Esophagus squamous epithelium (tissue), 5 donors: ENCODE measurements at places on chromosomes 2 and 18. TPM values are rescaled to one million over a fixed set of nuclear protein-coding genes. Genes with fewer than 3 reads are reported as not detected.

GRCh38 chr2:104678181-104678580 is 175.7 kb upstream of the POU3F3 start:
- no peaks in the 10 kb centered on the region for H3K4me1 ChIP-seq
- no peaks in the 10 kb centered on the region for H3K36me3 ChIP-seq
- no peak overlapping the region for H3K4me3 ChIP-seq
- no peaks in the 10 kb centered on the region for H3K27me3 ChIP-seq

GRCh38 chr2:133360190-133360589 is 208.1 kb downstream of the NCKAP5 start:
- H3K27me3 ChIP-seq, result no peaks in the 10 kb centered on the region
- no peak overlapping the region for H3K27ac ChIP-seq
- H3K36me3 ChIP-seq, result no peaks in the 10 kb centered on the region
- DNase-seq, result no peak
- H3K4me3 ChIP-seq, result no peak overlapping the region
- H3K4me1 ChIP-seq, result no peaks in the 10 kb centered on the region

DNA sequence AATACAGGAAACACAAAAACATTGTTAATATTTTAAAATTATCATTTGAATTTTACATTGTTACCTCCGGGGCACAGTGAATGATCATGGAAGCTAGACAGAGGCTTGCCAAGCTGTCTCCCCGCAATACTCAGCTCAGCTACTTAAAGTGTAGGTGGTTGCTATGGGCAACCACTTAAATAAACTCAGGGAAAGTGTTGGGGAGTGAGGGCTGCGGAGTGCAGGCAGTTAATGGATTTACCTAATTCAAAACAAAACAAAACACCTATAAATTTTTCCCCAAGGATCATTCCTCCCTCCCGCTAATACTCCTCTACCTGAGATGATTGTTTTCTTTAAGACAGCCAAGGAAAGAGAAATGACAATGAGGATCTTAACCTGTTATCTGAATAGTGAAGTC is 349.5 kb downstream of the TGIF1 start:
- no peak overlapping the region for H3K4me3 ChIP-seq
- no peak for DNase-seq
- H3K4me1 ChIP-seq, result no peaks in the 10 kb centered on the region
- no peaks in the 10 kb centered on the region for H3K36me3 ChIP-seq
- no peak overlapping the region for H3K27ac ChIP-seq

GRCh38 chr18:59067873-59068272 is 71.8 kb upstream of the SEC11C start:
- no peak overlapping the region for H3K4me3 ChIP-seq
- DNase-seq, result no peak
- no peak overlapping the region for H3K27ac ChIP-seq
- H3K36me3 ChIP-seq, result no peaks in the 10 kb centered on the region

- DNase-seq, result no peak
- H3K4me3 ChIP-seq, result no peak overlapping the region
- no peaks in the 10 kb centered on the region for H3K4me1 ChIP-seq
- H3K27me3 ChIP-seq, result no peaks in the 10 kb centered on the region
- H3K27ac ChIP-seq, result no peak overlapping the region
Observed at GRCh38 chr2:15354596-15355366, 206.4 kb downstream of the NBAS start.

GRCh38 chr18:79167526-79168190 is 98.5 kb downstream of the ATP9B start:
- H3K27me3 ChIP-seq, result no peaks in the 10 kb centered on the region
- peaks cover 9% of the 10 kb centered on the region for H3K36me3 ChIP-seq
- H3K27ac ChIP-seq, result no peak overlapping the region
- H3K4me3 ChIP-seq, result no peak overlapping the region
- DNase-seq, result no peak

GRCh38 chr2:11411768-11412448 is 54.1 kb downstream of the E2F6 start:
- H3K27me3 ChIP-seq, result no peaks in the 10 kb centered on the region
- peaks cover 3% of the 10 kb centered on the region for H3K4me1 ChIP-seq
- H3K27ac ChIP-seq, result no peak overlapping the region
- peak overlapping the region; percentile 13 for H3K4me3 ChIP-seq
- DNase-seq, result no peak

- H3K4me1 ChIP-seq, result no peaks in the 10 kb centered on the region
- H3K4me3 ChIP-seq, result no peak overlapping the region
- H3K36me3 ChIP-seq, result no peaks in the 10 kb centered on the region
- H3K27ac ChIP-seq, result no peak overlapping the region
- no peak for DNase-seq
Observed at GRCh38 chr2:10919771-10920621, 8.3 kb downstream of the KCNF1 start.

DNA sequence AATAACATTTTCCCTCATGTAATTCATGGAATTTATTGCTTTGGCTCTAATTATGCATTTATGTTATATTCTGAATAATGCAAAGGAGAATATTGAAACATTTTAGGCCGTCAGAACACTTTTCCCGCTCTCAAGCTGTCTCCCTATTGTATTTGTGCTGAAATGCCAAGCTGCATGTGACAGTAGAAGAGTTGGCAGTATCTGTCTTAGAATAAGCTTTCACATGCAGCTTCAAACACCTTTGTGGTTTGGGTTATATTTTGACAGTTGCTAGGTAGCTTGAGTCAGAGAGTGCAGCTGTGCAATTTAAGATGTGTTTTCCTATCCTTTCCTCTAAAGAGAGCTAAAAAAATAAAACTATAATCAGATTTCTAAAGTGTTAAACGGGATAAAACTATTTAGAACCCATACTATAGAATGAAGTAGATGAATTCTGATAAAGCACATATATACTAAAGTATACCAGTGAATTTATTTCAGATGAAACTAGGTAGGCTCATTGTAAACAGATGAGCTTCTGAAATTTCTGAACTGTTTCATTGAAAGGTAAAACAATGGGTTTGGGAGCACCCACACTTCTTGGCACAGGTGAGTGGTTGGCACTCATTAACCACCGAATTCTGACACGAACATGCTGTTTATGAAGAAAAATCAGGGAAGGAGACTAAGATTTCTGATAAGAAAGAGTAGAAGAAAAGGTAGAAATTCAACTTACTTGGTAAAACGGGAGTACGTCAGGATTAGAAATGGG is 43.4 kb downstream of the PLCL1 start:
- DNase-seq, result no peak
- no peaks in the 10 kb centered on the region for H3K36me3 ChIP-seq
- no peaks in the 10 kb centered on the region for H3K27me3 ChIP-seq

DNA sequence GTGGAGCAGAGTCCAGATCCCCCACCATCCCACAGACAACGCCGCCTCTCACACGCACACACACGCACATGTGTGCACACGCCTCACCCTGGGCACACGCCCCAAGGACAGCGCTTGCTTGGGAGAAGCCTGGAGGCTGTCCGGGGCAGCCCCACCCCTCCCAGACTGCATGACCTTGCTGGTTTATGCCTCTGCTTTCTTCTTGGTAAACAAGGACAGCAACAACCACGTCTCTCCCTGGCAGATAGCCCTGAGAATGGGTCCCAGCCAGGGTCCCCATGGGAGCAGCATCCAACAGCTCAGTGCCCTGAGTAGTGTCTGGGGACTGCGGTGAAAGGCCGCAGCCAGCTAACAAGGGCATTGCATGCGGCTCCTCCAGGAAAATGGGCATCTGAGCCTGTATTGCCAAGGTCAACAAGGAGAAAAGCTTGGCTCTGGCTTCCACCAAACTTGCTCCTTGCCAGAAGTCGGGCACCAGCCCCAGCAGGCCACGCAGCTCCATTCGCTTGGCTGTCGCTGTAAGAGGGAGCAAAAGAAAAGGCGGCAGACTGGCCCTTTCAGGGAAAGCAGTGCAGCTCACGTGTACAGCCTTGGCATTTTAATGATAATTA is 234.6 kb downstream of the EIPR1 start:
- DNase-seq, result no peak
- H3K4me1 ChIP-seq, result no peaks in the 10 kb centered on the region
- no peak overlapping the region for H3K4me3 ChIP-seq
- H3K36me3 ChIP-seq, result no peaks in the 10 kb centered on the region
- H3K27me3 ChIP-seq, result no peaks in the 10 kb centered on the region
- H3K27ac ChIP-seq, result no peak overlapping the region

- H3K4me1 ChIP-seq, result no peaks in the 10 kb centered on the region
- no peaks in the 10 kb centered on the region for H3K27me3 ChIP-seq
- H3K36me3 ChIP-seq, result peaks cover 25% of the 10 kb centered on the region
- no peak overlapping the region for H3K27ac ChIP-seq
- no peak overlapping the region for H3K4me3 ChIP-seq
Observed at GRCh38 chr2:189454009-189454408, 12.7 kb downstream of the WDR75 start.

DNA sequence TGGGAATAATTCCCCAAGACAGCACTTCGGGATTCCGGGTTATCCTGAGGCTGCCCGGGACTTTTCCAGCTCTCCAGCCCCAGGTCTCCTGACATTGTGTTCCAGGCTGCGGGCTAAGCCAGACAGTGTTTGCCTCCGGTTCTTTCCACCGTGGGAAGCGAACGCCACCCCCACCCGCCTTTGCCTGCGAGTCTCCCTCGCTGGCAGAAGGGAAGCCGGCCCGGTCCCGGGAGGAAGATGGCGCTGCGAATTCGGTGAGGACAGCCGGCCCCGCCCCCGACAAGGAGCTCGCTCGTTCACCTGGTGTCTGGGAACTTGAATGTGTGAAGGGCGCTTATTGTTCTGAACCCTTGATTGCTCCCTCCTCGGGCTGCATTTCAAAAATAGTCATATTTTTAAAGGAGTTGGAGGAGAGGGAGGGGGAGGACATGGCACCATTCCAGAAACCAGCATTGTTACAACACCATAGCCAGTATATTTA is 2.9 kb downstream of the LRATD1 start:
- peak overlapping the region; percentile 74 for H3K4me3 ChIP-seq
- peaks cover 61% of the 10 kb centered on the region for H3K4me1 ChIP-seq
- no peaks in the 10 kb centered on the region for H3K36me3 ChIP-seq
- peak overlapping the region; percentile 89 for H3K27ac ChIP-seq

- peaks cover 3% of the 10 kb centered on the region for H3K27me3 ChIP-seq
- DNase-seq, result no peak
- no peaks in the 10 kb centered on the region for H3K4me1 ChIP-seq
- no peaks in the 10 kb centered on the region for H3K36me3 ChIP-seq
- H3K27ac ChIP-seq, result no peak overlapping the region
Observed at GRCh38 chr2:173402405-173402974, 47.8 kb downstream of the CDCA7 start.

DNA sequence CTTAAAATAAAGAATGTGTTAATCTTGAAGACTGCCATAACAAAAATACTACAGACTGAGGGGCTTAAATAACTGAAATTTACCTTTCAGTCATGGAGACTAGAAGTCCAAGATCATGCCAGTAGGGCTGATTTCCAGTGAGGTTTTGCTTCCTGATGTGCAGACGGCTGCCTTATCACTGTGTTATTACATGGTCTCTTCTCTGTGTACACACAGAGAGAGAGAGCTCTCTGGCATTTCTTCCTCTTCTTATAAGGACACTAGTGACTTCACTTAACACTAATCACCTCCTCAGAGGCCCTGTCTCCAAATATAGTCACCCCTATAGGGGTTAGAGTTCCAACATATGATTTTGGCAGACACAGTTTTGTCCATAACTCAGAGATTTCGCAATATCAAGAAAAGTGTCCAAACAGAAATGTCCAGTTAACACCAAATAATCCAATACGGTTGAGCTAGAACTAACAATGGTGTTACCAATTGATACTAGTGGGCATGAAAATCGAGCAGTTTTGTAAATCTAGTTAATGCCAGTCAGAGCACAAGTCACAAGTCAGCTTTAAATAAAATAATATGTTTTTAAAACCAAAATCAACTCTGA is 399.8 kb downstream of the ADCYAP1 start:
- H3K4me1 ChIP-seq, result no peaks in the 10 kb centered on the region
- H3K4me3 ChIP-seq, result no peak overlapping the region
- H3K27ac ChIP-seq, result no peak overlapping the region
- no peaks in the 10 kb centered on the region for H3K27me3 ChIP-seq
- DNase-seq, result no peak

PASK gene
- total RNA-seq, result 3.4 TPM

PLEKHH2 gene
- 14.4 TPM for total RNA-seq

CYBRD1 gene
- total RNA-seq, result 12.3 TPM

CRYGD gene
- not detected for total RNA-seq

AQP12B gene
- not detected for total RNA-seq
